ENCODE measurements at places on chromosomes 1 and 21.

GRCh38 chr1:210294999-210295745 is 33.5 kb upstream of the HHAT start:
- peak; percentile 29 for DNase-seq

GRCh38 chr1:207115269-207115668 is 11.2 kb downstream of the C4BPA start:
- no peak for DNase-seq

DNA sequence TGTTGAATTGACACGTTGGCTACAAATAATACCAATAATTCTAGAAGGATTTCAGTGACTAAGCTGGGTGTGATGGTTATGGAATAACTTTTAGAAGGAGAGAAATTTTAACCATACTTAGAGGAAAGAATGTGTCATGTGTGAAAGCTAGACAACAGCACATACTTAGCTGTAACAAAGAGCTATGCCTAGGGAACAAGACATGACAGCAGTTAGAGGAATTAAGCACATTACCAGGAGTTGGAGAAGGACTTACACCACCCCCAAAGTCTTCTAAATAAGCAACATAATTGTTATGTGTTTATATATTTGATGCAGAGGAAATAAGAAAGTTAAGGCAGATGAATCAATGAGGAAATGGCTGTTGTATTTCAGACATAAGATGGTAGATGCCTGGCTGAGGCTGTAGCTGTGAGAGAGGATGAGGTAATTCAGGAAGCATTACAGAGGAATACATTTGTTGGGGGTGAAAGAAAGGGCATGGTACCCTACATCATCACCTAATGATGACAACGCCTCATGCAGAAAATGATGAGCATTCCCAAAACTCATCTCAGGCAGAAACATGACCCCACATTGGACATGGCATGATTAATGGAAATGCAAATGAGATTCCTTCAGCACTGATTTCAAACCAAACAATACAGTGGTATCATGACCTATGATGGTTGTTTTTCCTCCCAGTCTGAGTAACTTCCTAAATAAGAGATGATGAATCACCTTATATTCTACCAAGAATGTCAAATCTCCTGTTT is 211.5 kb downstream of the LHX8 start:
- DNase-seq = no peak

DNA sequence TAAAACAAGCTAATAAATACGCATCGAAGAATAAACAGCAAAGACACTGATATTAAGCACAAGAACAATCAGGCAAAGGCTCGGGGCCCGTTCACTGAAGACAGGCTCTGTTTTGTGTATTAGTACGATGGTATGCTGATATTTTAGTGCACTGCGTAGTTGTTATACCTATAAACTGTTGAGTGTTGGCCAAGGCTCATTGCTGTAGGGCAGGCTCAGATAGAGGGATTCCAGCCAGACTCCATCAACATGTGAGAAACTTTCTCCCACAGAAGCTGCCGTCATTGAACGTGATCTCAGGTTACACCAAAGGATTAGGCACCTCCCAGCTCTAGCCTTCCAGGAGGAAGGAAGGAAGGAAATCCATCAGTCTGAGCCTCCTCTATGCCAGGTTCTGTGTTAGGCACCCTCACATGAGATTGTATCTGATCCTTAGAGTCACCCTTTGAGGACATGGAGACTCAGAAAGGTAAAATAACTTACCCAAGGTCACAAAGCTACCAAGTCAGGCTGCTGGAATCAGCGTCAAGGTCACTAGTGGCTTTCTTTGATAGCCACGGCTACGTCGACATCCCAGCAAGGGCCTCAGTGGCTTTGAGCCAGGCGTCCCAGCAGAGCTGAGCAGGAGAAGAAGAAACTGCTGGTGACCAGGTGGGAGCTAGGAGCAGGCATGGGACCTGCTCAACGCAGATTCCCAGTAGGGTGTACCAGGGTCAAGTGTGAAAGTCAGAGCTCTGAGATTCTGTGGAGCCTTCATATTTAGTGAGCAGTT is 14.8 kb downstream of the BCAR3 start:
- DNase-seq = no peak

- DNase-seq = no peak
These were observed 15.1 kb upstream of the ECE1 start for GRCh38 chr1:21305155-21305899.

DNA sequence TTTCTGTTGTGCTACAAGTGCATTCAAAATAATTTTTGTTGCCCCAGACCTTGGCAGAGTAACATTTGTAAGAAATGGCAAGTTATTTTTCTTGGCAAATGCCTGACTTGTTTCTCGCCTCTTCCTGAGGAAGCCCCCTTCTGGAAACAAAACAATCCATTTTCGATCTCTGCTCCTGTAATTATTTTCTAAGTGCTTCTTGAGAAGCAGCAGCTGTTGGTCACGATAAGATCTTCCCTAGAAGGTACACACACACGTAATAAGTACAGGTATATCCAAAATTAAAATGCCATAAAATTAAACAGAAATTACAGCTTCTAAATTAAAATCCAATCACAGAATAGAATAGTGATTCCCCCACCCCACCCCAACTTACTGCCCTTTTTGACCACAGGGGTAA is 47.3 kb downstream of the LPGAT1 start:
- DNase-seq = no peak
